ENCODE measurements at places on chromosomes 7 and 10.

GRCh38 chr7:2843191-2843685 is 870 bp downstream of the GNA12 start:
- DNase-seq = no peak

GRCh38 chr7:21429786-21430574 is 2.1 kb downstream of the SP4 start:
- no peak for DNase-seq

- no peak for DNase-seq
Measured at GRCh38 chr10:76939933-76940468, 697.6 kb downstream of the KCNMA1 start.

- no peak for DNase-seq
Measured at GRCh38 chr7:155987681-155988235, 175.5 kb upstream of the SHH start.

DNA sequence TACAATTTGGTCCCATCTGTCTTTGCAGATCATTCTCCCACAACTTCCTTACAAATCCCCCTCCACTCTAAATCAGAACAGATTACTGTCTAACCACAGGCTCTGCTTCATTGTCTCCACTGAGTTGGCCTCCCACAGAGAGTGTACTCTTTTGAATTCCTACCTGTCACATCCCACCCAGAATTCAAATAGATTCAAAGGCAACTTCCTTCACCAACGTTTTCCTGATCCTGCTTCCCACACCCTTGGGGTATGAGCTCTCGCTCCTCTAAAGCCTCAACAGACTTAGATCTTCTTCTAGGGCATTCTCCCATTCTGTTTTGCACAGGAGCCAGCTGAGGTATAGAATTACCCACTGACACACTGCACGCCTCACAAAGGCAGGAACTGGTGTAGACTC is 197.8 kb upstream of the CDCA7L start:
- no peak for DNase-seq

GRCh38 chr7:46244757-46245156 is 323.7 kb upstream of the IGFBP3 start:
- DNase-seq = no peak

DNA sequence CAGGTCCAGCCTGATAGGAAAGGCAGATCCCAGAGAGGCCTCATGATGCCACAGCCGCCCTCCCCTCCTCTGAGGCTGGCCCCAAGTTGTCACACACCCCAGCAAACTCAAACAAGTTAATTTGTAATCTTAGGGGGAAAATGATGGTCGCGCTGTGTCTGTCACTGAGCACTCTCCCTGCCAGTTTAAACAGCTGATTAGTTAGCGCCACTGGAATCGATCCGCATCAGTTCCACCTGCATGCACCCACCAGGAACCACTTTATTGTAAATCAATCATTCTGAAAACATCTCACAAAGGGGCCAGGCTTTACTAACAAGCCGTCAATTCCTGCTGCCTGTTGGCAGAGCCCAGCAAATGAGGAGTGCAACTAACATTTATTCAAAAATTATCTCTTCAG is 870.9 kb downstream of the KCNMA1 start:
- DNase-seq = no peak

GRCh38 chr7:109476409-109476808 is 906.7 kb downstream of the DNAJB9 start:
- no peak for DNase-seq

- no peak for DNase-seq
Measured at GRCh38 chr10:90846746-90847145, 11.1 kb downstream of the HTR7 start.

DNA sequence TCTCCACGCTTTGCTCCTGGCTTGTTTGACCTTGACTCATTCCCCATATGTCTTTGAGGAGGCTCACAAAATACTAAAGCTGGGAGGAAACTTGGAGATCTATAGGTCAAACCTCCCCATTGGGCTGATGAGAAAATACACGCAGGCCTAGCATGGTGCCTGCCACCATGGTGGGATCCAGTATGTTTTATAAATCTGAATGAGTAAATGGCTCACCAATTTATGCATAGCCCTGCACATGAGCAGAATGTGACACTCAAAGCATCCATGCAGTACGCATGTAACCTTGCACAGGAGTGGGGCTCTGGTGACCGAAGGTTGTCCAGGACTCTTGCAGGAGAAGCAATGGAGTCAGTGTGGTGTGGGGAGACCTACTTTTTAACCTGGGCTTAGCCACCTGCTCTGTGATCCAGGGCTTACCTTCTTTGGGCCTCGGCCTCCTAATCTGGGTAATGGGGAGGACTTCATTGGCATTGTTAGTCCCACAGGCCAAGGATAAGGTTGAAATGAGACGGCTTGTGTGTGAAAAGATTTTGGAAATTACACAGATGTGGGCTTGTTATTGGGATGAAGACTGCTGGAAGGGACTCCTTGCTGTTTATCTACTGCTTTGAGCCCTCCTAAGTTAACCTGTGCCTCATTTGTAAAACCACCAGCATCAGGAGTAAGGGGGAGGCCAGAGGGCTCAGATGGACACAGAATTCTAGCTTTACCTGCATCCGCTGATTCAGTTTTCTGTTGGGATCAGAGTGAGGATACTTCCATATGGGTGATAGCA is 58.4 kb downstream of the ADCYAP1R1 start:
- DNase-seq = no peak
